ENCODE measurements at places on chromosomes 4 and X.

DNA sequence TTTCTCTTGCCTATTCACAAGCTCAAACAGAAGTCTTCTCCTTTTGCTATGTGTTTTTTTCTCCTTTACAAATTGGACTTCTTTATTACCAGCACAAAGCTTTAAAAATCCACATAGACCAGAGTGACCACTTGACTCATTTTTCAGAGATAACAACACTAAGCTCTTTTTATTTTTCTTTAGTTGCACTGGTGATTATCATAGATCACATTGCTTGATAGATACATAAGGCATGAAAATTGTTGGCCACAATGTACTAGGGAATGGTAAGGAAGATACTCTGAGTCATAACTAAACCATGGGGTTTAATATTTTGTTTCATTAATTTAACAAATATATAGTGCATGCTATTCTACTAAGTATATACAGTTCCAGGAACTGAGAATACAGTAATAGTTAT is 159.0 kb downstream of the GASK1B start:
- no peak for DNase-seq

- DNase-seq = no peak
Observed at GRCh38 chr4:185839770-185840169, 27.8 kb upstream of the SORBS2 start.

- no peak for DNase-seq
Observed at GRCh38 chrX:139864640-139865039, 68.2 kb downstream of the ATP11C start.

GRCh38 chr4:125808022-125808421 is 493.3 kb downstream of the FAT4 start:
- DNase-seq = no peak

- no peak for DNase-seq
Observed at GRCh38 chrX:105190252-105190853, 30.1 kb downstream of the TEX13A start.

DNA sequence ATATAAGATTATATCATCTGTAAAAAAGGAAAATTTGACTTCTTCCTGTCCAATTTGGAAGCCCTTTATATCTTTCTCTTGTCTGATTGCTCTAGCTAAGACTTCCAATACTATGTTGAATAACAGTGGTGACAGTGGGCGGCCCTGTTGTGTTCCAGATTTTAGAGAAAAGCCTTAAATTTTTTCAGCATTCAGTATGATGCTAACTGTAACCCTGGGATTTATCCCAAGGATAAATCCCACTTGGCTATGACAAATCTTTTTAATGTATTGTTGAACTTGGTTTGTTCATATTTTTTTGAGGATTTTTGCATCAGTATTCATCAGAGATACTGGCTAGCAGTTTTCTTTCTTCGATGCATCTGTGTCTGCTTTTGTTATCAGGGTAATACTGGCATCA is 217.2 kb upstream of the ARSJ start:
- DNase-seq = no peak

DNA sequence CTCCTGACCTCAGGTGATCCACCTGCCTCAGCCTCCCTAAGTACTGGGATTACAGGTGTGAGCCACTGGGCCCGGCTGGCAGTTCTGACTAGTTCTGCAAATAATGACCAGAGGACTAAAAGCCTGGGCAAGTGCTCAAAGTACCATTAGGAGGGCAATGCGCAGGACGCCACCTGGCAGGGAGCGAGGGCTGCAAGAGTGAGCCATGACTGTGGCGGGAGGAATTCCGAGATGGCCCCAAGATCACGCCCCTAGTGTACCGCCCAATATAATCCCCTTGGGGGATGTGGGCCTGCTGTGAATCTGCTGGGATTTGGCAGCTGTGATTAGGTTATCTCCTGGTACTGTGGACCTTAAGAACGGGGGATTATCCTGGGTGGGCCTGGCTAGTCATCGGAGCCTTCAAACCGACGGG is 26.2 kb upstream of the GPR78 start:
- DNase-seq = no peak

DNA sequence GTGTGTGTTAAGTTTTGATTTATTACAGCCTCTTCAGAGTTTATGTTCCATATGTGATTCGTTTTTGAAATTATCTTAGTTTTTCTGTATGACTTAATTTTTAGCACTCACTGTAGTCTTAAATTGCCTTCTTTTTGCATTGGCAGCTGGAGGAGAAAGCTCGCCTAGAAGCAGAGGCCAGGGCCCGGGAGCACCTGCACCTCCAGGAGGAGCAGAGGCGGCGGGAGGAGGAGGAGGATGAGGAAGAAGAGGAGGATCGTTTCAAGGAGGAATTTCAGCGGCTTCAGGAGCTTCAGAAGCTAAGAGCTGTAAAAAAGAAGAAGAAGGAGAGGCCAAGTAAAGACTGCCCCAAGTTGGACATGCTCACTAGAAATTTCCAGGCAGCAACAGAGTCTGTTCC is 56.6 kb downstream of the TNIP2 start:
- DNase-seq = no peak

DNA sequence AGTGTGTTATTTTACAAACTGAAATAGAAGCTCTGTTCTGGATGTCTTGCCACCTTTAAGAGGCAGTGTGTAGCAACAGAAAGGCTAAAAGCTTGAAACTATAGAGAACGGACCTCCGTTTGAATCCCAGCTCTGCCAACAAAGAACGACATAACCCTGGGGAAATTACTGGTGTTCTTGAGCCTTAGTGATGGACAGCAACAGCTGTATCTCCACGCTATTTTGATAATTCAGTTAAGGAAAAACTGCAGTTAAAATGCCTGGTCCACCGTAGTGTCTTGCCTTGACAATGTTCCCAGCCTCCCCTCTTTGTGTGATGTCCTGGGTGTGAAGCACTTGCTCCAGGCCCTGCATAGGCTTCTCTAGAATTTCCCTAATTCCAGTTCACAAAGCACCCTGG is 256.8 kb upstream of the HS3ST1 start:
- DNase-seq = no peak

- DNase-seq = no peak
Observed at GRCh38 chr4:151940291-151940690, 179.5 kb upstream of the GATB start.

DNA sequence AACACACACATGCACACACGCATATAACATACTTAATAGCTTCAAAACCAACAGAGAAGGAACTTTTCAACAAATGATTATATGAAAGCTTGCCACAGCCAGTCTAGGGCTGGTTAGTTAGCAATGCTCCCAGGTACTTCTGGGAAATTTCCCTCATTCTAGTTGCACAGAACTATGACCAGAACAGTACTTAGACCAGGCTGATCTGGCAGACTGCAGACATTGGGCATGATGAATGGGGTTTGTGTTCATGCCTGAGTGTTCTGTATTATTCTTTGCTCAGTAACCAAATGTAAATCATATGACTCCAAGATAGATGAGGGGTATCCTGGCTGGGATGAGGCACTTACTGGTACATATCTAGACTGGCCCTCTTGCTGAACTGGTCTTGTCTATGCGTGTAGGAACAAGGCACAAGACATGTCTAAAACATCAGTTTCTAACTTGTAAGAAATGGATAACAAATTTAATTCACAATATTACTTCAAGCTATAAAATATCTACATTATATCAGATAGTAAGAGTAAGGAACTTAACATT is 50.3 kb upstream of the GEMIN8 start:
- no peak for DNase-seq

DNA sequence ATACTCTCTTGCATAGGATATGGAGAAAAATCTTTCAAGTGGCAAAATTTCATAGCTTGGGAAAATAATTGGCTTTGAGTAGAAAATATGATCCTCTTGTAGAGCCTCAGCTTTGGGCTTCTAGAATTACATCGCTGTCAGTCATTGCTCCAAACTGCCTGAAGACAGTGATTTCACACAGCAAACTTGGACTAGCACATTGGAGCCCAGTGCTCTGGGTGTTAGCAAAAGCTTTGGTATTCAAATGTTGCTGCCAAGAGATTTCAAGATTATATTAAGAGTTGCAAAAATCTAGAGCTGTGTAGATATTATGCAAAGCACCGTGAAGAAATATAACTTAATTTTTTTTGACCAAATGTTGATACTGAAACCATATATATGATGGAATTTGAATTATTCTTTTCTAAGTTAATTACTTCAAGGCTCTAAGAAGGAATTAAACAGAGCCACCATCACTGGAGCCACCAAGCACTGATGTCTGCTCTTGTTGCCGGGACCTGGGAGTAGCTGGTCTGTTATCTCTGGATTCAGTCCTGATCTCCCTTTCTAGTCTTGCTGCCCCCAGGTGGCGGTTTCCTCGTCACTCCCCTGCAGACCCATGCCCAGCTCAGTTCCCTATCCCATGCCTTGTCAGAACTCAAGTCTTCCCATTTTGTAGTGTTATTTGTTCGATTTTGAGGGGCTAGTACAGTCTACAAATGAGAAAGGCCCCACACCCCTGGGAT is 260.7 kb upstream of the SFRP2 start:
- DNase-seq = no peak

GRCh38 chr4:5280828-5281227 is 229.5 kb downstream of the STK32B start:
- no peak for DNase-seq

DNA sequence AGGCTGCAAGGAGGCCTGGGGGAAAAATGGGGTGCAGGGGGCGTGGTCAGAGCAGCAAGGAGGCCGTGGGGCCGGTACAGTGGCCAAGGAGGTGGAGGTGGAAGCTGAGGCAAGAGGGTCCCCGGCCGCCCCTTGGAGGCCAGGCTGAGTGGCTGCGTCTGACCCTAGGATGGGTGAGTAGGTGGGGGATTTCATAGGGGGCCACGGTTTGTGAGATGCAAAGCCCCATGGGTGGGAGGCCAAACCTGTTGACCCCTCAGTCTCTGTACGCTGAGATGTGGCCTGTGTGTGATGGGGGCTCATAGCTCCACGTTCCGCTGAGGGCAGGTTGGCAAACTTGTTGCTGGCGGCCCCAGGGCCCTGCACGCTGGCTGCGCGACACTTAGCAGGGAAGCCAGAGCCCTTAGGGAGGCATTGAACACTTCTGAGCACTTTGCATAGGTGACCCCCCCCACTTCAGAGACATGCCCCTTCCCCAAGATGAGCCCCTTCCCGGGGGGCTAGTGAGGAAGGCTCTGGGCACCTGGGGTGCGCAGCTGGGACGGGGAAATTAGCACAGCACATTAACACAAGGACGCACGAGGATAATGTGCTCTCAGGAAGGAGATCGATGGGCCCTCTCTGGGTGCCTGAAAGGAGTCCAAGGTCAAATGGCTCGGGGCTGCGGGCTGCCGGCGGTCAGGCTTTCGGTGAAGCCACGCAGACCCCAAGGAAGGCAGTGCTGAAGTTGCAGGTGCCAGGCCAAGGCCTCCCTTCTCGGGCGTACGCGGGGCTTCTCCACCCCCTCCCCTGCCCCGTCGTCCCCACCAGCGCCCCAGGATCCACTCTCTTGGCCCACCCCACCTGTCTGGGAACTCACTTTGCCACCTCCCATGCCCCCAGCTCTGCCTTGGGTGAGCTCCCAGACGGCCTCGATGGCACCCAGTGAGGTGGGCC is 107.4 kb downstream of the HMX1 start:
- DNase-seq = no peak
